ENCODE measurements at places on chromosomes 16 and 17. TPM values are rescaled to one million over a fixed set of nuclear protein-coding genes. Genes with fewer than 3 reads are reported as not detected.

The C17orf50 gene
- not detected for total RNA-seq

The TP53TG3C gene
- total RNA-seq, result not detected

The TBC1D3I gene
- total RNA-seq, result under 0.01 TPM

The CSH2 gene
- not detected for total RNA-seq

The ZG16 gene
- not detected for total RNA-seq
